Esophagus muscularis mucosa (tissue), 4 donors: ENCODE measurements at places on chromosomes 6 and 20.

- no peaks in the 10 kb centered on the region for H3K4me1 ChIP-seq
- H3K27ac ChIP-seq = no peak overlapping the region
- H3K36me3 ChIP-seq = no peaks in the 10 kb centered on the region
- H3K27me3 ChIP-seq = no peaks in the 10 kb centered on the region
- H3K4me3 ChIP-seq = no peak overlapping the region
These were observed 636.6 kb upstream of the MAN1A1 start for GRCh38 chr6:119985952-119986736.

- DNase-seq = no peak
- H3K27ac ChIP-seq = no peak overlapping the region
- H3K4me1 ChIP-seq = no peaks in the 10 kb centered on the region
- H3K27me3 ChIP-seq = no peaks in the 10 kb centered on the region
- no peak overlapping the region for H3K4me3 ChIP-seq
These were observed 51.1 kb downstream of the FAM83B start for GRCh38 chr6:54897462-54898189.

DNA sequence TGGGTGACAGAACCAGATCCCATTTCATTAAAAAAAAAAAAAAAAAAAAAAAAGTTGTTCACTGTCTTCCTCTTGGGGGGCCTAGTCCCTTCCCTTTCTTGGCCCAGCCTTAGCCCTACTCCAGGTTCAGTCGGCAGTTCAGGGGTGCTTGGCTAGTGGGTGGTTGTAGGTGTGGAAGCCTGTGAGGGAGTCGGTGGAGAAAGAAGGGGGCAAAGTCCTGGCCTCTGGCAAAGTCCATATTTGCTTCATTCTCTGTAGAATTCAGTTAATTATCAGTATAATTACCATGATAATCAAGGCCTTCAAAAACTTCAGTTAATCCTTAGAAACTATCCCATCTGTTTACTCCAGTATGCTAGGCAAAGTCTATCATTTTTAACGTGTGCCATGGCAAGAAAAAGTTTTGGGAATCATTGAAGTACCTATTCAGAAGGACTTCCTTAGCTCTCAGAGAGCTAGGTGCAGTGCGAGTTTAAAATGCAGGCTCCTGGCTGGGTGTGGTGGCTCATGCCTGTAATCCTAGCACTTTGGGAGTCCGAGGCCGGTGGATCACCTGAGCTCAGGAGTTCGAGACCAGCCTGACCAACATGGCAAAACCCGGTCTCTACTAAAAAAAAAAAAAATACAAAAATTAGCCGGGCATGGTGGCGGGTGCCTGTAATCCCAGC is 205.7 kb upstream of the ARG1 start:
- H3K4me1 ChIP-seq = no peaks in the 10 kb centered on the region
- H3K36me3 ChIP-seq = no peaks in the 10 kb centered on the region
- DNase-seq = no peak

- H3K4me3 ChIP-seq = no peak overlapping the region
- H3K4me1 ChIP-seq = no peaks in the 10 kb centered on the region
- no peaks in the 10 kb centered on the region for H3K36me3 ChIP-seq
- H3K27me3 ChIP-seq = no peaks in the 10 kb centered on the region
- no peak overlapping the region for H3K27ac ChIP-seq
- DNase-seq = no peak
These were observed 751.4 kb upstream of the DEFB115 start for GRCh38 chr20:30506100-30506499.

- no peak for DNase-seq
- no peak overlapping the region for H3K27ac ChIP-seq
- H3K4me1 ChIP-seq = peaks cover 11% of the 10 kb centered on the region
These were observed 133.9 kb downstream of the UTRN start for GRCh38 chr6:144418959-144419545.

DNA sequence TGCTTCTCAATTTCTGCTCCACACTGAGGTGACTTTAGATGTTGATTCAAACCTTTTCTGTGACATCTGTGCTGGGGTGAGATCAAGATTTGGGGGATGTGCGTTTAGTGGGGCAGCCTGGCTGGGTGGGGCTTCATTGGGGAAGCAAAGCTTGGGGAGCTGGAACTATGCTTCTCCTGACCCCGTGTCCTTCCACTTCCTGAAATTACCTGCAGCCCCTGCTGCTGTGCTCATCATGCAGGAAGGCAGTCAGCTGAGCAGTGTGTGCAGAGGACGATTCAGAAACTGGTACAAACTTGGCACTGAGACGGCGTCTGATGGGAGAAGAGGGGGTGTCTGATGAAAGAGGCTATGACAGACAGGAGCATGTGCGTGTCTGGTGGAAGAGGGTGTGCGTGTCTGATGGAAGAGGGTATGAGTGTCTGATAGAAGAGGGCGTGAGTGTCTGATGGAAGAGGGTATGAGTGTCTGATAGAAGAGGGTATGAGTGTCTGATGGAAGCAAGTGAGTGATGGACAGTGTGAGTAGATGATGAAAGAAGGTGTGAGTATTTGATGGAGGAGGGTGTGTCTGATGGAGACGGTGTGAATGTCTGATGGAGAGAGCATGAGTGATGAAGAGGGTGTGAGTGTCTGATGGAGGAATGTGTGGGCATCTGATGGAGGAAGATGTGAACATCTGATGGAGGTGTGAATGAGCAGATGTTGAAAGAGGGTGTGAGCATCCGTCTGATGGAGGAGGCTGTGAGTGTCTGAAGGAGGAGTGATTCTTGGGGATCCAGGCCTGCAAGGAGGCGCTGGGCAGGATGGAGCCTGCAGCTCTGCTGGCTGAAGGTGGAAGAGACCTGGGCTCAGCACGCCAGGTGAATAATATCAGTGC is 103.4 kb downstream of the SYCP2 start:
- H3K4me3 ChIP-seq = no peak overlapping the region
- peak; percentile 80 for DNase-seq

DNA sequence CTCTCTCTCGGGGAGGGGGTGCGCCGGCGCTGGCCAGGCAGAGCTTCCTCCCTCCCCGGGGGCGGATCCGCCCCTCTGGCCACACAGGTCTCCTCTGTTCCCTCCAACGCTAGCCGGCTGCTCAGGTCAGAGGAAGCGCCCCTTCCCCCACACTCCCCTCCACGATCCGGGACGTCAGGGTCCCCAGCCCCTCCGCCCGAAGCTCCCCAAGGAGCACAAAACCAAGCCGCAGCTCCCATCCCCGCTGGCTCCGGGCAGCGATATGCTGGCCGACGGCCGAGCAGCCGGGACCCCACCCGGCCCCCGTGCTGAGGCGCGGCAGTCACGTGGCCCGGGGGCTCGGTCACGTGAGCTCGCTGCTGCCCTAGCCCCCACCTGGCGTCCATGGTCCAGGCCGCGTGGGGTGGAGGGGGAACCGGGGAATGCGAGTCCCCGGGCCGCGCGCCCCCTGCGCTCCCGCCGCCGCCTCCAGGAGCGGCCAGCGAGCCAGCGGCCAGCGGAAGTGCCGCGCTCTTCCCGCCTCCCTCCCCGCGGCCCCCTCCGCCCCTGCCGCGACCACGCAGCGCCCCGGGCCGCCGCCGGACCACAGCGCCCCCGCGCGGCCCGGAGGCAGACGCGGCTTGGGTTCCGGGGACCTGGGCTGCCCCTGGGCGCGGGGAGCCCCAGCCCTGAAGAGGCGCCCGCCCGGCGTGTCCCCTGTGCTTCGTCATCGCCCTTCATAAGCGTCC is at the start of gene SLC35B2:
TSS of gene SLC35B2 (minus strand) at position 504 of the 728 bp plus-strand sequence. CDS start at position 386, 118 bp downstream.
- DNase-seq = no peak
- H3K27ac ChIP-seq = peak within 1 kb of the TSS; percentile 94
- H3K4me1 ChIP-seq = peaks cover 42% of the 10 kb centered on the region
- H3K4me3 ChIP-seq = peak within 1 kb of the TSS; percentile 99
- H3K27me3 ChIP-seq = no peaks in the 10 kb centered on the region

- no peak for DNase-seq
- H3K36me3 ChIP-seq = no peaks in the 10 kb centered on the region
- no peaks in the 10 kb centered on the region for H3K27me3 ChIP-seq
- H3K4me1 ChIP-seq = peaks cover 31% of the 10 kb centered on the region
- H3K4me3 ChIP-seq = no peak overlapping the region
These were observed 64.1 kb upstream of the DDR1 start for GRCh38 chr6:30820193-30820592.

GRCh38 chr6:163064397-163064796 is 336.6 kb downstream of the PACRG start:
- H3K27ac ChIP-seq = no peak overlapping the region
- no peaks in the 10 kb centered on the region for H3K27me3 ChIP-seq
- H3K4me1 ChIP-seq = no peaks in the 10 kb centered on the region

GRCh38 chr6:34383161-34383631 is 9.3 kb downstream of the NUDT3 start:
- H3K27me3 ChIP-seq = no peaks in the 10 kb centered on the region
- no peak overlapping the region for H3K4me3 ChIP-seq
- H3K27ac ChIP-seq = peak overlapping the region; percentile 43

DNA sequence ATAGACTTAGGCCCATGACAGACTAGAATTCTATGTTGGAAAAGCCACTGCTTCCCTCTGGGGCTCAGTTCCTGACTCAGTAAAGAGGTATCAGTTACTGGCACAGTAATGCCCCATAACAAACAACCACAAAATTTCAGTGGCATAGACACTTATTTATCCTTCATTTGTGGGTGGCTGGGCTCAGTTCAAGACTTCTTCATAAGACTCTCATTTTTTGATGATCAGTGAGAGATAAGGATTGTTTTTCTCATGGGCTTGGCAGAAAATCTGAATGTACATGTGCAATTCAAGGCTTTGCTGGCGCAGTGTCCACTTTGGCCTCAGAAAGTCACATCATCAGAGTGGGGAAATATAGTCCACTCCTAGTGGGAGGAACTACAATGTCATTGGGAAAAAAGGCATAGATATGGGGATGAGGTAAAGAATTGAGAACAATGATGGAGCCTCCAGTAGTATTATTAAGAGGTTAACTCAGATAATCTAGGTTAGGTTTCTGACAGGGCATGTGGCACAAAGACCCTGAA is 384.6 kb upstream of the FLRT3 start:
- no peaks in the 10 kb centered on the region for H3K36me3 ChIP-seq
- no peak for DNase-seq
- H3K27ac ChIP-seq = no peak overlapping the region
- H3K4me3 ChIP-seq = no peak overlapping the region
- H3K4me1 ChIP-seq = no peaks in the 10 kb centered on the region
- H3K27me3 ChIP-seq = no peaks in the 10 kb centered on the region

DNA sequence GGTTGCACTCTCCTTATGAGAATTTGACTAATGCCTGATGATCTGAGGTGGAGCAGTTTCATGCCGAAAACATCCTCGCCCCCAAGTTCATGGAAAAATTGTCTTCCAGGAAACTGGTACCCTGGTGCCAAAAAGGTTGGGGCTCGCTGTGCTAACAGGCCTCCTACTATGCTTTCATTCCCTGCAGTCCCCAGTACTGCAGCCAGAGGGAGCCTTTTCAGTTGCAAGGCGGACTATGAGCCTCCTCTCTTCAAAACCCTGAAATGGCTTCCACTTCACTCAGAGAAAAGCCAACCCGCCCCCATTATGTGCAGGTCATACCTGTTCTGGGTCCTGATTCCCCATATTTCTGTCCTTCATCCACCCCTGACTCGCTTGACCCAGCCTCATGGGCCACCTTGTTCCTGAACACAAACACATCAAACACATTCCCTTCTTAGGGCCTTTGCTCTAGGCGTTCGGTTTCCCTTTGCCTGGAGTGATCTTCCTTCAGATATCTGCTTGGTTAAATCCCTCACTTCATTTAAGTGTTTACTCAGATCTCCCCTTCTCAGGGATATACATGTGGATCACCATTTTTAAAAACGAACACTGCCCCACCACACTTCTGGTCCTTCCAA is 173.7 kb downstream of the PHACTR1 start:
- H3K4me1 ChIP-seq = peaks cover 12% of the 10 kb centered on the region
- peak; percentile 42 for DNase-seq
- no peak overlapping the region for H3K4me3 ChIP-seq
- H3K27ac ChIP-seq = no peak overlapping the region
- H3K36me3 ChIP-seq = no peaks in the 10 kb centered on the region

DNA sequence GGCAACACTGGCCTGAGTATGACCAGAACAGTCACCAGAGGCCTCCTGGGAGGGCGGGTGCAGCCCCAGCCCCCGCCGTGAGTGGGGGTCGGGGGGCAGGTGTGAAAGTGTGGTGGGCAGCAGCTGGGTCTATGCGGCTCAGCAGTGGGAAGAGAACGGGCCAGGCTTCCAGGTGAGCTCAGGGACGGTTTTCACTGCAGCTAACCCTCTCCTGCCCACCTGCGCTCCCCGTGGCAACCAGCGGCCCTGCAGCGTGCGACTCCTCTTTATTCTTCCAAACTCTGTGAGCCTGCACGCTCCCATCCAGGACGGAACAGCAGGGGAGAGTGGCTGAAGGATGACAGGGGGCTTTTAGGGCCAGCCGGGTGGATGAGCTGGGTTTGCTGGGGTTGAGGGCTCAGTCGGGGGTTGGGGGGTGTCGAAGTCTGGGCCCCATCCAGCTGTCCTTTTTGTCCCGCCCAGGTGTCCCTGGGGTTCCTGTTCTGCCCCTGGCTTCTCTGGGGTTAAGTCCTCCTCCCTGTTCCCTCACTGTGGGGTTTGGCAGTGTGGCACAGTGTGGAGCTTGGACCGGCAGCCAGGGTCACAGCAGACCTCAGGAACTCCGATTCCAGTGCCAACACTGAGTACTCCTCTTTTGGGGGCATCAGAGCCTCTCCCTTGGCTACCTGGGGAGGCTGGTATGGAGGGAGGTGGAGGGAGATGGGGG is 859 bp upstream of the BIRC7 start:
- H3K36me3 ChIP-seq = no peaks in the 10 kb centered on the region
- DNase-seq = no peak
- H3K27me3 ChIP-seq = peaks cover 4% of the 10 kb centered on the region
- no peak overlapping the region for H3K4me3 ChIP-seq
- H3K27ac ChIP-seq = no peak overlapping the region
- H3K4me1 ChIP-seq = peaks cover 10% of the 10 kb centered on the region
